ENCODE measurements at places on chromosomes 7 and 10.

DNA sequence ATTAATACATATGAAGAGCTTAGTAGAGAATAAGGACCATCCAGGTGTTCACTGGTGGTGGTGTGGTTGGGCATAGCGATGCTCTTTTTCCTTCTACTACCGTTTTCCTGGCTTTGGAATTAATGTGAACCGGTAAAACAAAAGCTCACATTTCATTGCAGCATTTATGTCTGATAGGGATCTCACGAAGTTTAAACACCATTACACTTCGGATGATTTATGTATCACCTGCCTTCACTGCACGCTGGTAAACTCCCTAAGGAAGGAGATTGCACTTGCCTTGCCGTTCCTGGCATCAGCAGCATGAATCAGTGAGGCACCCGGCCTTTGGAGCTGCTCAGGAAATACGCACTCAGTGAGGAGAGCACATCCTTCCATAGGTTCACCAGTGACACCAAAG is 47.5 kb downstream of the WIPF3 start:
- DNase-seq: no peak

DNA sequence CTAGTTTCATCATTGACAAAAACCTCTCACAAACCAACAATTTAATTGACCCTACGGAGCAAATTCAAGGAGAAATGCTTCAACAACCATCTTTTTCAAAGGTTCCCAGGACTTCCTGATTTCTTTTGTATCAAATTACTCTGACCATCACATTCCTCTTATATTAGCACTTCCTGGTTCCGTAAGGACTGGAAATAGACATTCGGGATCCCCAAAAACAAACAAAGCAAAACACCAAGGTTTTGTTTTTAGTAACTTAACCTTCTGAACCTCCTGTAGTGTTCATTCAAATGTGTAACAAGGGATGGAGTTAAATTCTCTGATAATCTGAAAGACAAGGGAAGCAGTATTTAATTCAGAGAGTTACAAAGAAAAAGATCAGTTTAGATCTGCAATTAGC is 387.6 kb upstream of the NRP1 start:
- DNase-seq: no peak

DNA sequence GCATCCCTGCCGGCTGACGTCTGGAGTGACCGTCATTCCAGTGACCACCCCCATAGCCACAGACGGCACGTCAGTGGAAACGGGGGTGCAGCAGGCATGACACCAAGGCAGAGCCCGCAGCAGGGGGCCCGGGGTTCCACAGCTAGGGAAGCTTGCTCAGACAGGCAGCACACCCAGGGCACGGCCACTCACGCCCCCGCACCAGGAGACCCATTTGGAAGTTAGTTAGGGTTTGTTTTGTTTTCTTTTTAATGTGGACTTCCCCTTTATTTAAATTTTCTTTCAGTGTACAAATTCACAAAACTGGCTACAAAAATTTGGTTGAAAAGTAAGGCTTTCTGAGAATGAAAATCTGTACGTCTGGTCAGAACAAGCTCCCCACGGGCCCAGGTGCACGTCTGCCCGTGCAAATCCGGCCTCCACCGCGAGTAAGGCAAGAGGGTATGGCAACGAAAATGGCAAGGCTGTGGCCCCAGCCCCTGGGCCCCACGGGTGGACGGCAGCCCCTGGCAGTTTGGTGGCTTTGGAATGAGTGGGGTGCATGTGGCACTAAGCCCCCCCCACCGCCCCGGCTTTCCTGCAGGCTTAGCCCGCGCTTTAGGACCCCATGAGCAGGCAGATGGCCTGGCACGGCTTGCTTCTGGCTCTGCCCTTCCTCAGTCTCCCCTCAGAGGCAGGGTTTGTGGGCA is 124.2 kb downstream of the FAM53B start:
- no peak for DNase-seq

GRCh38 chr10:90847436-90847835 is 10.4 kb downstream of the HTR7 start:
- DNase-seq: no peak

GRCh38 chr10:26574783-26575182 is 122.7 kb upstream of the PDSS1 start:
- DNase-seq: no peak

- DNase-seq: no peak
Measured at GRCh38 chr10:123618224-123618623, 47.9 kb upstream of the GPR26 start.

- no peak for DNase-seq
Measured at GRCh38 chr7:29848941-29849340, 42.6 kb downstream of the WIPF3 start.

- DNase-seq: no peak
Measured at GRCh38 chr7:81053623-81054022, 134.8 kb upstream of the SEMA3C start.

GRCh38 chr10:46546591-46547540 is 9.6 kb downstream of the GPRIN2 start:
- DNase-seq: no peak

DNA sequence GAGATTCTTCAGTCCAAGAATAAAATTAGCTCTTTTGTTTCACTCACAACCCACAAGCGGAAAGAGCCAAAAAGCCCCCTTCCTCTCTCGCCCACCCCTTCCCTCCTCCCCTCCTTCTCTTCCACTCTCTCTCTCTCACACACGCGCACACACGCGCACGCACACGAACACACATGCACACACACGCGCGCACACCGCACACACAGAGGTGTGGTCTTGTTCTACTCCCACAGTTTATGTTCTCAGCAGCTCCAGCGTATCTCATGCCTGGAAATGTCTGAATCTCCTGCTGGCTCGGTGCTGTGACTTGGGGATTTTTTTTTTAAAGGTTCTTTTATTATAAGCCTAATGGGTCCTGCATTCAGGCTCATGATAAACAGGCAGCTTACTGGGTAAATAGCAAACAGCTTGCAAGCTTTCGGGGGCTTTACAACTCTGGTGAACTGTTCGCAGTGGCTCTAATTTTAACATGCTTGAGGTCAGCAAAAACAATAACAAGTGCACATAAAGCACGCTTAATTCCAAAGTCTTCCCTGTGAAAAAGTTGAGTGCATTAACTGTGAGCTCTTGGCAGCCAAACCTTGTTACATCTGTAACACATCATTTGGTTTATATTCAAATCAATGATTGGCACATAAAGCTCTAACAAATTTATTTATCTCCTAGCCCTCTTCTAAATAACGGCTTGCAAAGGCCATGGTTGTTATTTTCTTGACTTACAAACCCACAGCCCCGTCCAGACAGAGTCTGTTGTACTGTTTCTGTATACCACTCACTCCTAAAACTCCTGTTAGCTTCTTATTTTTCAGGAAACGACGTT is 424.1 kb upstream of the MGMT start:
- DNase-seq: no peak

DNA sequence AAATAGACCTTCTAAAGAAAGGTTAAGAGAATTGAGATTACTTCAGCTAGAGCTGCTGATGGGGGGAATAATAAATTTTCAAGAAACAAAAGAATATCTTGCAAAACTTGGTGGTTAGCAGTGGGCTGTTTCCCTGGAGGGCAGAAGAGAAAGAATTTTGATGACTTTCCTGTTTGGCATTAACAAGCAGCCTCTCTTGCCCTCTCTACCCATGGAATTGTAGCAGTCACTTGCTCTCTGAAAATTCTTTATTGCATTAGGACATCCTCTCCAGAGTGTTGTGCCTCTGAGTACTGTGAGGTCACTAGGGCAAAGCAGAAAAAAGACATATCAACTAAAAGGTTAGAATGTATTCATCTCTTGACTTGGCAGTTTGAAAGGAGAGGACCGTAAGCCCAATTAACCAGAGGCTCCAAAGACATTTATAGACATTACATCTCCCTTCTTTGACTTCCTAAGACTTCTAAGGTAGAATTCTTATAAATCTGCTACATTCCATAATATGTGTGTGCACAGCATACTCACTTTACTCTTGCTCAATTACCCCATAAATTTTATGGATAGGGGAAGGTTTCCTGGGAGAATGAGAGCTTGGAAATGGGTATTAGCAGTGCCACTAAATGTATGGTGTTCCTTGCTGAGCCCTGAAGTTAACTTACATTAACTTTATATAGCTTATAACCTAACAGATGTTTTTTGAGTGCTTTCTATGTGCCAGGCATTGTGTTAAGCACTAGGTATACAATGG is 215.3 kb downstream of the KIF20B start:
- DNase-seq: no peak

DNA sequence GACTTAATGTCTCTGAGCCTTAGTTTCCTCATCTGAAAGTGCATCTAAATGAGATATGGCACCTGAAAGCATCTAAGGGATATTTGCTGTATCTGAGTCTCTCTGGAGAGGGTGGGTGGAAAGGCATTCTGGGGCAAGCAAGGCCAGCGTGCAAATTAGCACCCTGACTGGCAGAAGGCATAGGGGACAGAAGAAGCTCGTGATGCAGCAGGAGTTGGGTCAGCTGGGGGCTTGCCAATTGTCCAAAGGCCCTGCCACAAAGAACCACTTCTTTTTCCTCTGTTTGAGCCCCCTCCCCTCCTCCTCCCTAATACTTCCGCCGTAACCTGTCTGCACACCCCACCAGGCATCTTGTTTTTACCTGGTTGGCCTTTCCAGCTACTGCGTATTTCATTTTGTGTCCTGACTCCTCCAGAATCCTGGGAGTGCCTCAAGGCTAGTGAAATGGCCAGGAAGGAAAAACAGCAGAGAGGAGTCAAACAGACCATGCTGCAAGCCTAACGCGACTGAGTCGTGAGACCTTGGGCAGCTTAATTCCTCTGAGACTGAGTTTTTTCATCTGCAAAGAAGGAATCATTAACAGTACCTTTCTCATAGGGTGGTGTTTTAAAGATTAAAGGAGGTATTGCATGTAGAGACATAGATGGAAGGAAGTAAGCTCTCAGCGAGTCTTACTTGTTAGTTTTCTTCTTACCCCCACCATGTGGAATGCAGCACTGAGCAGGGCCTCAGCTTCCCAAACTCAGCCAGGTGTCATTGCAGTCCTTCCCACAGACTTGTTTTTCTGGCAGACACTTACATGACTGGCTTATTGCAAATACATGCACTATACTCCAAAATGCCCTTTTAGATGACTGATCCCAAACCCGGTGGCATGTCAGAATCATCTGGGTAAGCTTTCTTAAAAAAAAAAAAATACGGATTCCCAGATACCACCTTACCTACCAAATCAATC is 49.1 kb upstream of the MXI1 start:
- DNase-seq: no peak

DNA sequence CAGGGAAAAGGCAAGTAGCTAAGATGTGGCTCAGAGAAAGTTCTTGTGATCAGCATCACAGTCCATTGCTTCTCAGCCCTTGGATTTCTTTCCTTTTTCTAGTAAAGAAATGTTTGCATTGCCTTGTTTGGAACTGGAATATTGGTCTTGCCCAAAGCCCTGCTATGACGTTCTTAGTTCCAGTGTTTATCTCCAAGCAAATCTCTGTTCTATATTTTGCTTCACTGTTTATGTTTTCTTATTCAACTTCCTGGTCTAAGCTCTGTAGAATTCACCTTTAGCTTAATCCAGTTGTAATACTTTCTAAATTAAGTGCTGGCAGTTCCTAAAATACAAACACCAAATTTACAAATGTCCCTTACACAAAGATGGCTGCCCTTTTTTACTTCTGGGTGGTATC is 88.7 kb upstream of the ZNF438 start:
- no peak for DNase-seq

DNA sequence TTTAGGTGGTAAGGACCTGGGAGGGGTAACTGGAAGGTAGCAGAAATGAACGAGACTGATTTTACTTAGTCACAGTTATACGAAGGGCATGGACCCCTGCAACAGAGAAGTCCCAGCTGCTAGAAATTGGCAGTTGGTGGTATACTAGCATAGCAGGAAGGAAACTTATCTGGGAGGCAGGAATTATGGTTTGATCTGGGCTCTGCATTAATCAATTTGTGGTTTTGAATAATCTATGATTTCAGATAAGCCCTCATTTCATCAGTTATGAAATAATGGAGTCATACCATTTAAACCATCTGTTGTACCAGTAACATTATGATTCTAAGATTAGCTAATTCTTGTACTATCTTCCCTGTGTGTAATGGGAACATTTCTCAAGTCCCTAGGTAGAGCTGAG is 54.0 kb upstream of the TMEM229A start:
- DNase-seq: no peak

DNA sequence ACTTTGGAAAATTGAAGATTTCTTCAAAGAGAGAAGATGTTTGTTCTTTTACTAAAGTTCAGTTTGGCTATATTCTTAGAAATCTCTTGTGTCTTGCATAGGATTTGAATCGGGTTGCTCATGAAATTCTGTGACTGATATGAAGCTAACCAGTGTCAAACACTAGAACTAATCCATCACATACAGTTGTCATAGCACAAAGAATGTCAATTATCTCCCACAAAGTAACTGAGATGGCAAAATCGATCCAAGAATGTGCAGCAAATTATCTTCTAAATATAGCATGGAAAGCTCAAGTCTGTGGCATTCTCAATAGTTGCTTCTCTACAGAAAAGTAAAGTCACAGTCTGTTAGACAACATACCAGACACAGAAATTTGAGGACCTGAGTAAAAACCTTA is 768.1 kb upstream of the LRRN3 start:
- DNase-seq: no peak

DNA sequence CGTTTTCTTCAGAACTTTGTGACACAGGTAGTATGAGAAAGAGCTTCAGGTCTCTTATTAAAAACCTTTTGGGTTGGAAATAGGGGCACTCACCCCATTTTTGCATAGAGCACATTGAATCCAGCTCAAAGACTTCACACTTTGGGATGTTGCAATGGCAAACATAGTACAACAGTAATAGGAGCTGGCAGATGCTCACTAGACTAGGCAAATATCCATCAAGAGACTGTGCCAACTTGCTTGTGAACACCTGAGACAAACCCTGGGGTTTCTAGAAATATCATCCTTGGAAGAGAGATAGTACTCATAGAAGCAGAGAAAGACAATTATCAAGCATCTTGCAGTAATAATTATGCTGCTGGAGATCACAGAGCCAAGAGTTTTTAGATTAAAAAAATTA is 280.0 kb downstream of the CACNA2D1 start:
- DNase-seq: no peak

All from GF-D8 (cell line).